Nucleus accumbens (tissue), 56 donors: ENCODE measurements at places on chromosomes 6 and 20.

- no peak for DNase-seq
Measured at GRCh38 chr20:64036346-64037198, 590 bp downstream of the C20orf204 start.

- no peak for DNase-seq
Measured at GRCh38 chr6:18219591-18219990, 44.7 kb downstream of the DEK start.

GRCh38 chr6:111573131-111573883, 32.4 kb downstream of the TRAF3IP2 start:
- DNase-seq = no peak

DNA sequence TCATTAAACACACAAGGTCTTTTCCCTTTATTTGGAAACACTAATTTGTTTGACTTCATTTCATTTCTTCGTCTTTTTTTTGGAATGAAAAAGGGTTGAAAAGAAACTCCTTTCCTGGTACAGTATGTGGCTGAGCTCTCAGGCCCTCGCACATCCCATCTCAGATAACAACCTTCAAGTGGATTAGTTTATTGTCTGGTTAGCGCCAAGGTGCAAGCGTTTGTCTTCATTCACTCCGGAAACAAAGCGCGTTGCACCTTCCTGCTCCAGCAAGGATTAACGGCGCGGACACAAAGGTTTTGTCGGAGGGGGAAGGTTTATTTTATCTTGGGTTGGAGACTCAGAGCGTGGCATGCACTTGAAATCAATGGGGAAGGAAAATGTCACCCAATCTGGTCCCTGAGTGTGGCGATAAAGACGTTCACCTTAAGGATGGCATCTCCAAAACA, 5.3 kb upstream of the NKX2-2 start:
- no peak for DNase-seq

- DNase-seq = no peak
Measured at GRCh38 chr6:35094183-35094582, 47.0 kb downstream of the TCP11 start.

DNA sequence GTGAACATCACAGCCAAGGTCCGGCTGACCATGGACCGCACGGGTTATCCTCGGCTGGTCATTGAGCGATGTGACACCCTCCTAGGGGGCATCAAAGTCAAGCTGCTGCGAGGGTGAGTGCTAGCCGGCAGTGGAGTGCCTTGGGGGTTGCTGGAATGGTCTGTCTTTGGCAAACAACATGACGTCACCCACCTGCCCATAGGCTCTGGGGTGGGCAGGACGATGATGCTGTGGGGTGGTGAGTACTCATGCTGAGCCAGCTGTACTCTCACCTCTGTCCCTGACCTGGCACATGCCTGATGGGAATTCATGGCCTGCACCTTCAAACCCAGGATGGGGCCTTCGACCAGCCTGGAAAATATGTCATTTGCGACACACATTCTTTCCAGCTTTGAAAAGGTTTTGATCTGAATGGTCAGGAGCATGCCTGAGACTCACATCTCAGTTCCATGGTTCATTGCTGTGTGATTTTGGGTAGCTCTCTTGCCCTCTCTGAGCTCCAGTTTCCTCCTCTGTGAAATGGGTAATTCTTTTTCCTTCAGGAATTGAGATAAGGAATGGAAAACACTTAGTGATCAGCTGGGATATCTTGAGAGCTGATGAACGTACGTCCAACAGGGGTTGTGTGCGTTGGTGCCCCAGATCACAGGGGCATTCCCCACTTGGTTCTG, 6.7 kb downstream of the BPIFB4 start:
- DNase-seq = no peak

GRCh38 chr20:44954211-44954610, 6.0 kb downstream of the TOMM34 start:
- DNase-seq = no peak

GRCh38 chr20:56718816-56719215, 89.7 kb downstream of the TFAP2C start:
- DNase-seq = no peak

DNA sequence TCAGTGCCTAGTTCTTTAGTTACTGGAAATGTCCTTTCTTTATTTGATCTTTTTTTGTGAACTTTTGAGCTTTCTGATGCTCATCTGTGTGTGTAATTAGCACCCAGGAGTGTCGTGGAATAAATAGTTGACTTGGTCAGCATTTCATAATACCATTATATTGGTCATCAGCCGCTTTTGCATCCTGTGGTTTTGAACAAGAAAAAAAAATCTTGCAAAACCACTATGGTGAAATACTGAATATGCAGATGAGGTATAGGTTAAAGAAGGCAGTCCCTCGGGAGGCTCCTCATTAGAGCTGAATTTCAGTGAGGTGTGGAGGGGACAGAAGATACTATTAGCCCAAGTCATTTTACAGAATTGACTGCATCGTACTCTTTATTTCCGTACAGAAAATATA, 90.1 kb downstream of the FOXO3 start:
- no peak for DNase-seq

- DNase-seq = no peak
Measured at GRCh38 chr6:45642331-45643125, 264.8 kb upstream of the SUPT3H start.

DNA sequence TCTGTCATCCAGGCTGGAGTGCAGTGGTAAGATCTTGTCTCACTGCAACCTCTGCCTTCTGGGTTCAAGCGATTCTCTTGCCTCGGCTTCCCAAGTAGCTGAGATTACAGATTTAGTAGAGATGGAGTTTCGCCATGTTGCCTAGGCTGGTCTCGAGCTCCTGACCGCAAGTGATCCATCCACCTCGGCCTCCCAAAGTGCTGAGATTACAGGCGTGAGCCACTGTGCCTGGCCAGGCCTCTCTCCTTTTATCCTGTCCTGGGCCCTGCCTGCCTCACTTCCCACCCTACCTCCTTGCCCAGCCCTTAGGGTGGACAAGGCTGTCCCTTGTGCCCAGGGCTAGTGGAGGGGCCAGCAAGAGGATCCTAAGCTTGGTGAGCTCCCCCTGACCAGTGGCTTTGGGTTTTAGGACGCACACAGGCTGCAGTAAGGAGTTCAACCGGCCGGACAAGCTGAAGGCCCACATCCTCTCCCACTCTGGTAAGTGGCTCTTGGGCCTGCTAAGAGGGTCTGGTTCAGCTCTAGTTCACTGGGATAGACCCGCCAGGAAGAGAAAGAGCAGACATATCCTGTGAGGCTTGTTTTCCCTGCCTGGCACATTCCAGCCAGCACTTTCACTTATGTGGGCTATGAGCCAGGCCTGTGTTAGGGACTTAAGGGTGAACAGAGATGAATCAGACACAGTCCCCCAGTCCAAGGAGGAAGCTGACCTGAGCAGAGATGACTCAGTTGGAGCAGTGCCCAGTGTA, 21.9 kb upstream of the CHMP4B start:
- no peak for DNase-seq

DNA sequence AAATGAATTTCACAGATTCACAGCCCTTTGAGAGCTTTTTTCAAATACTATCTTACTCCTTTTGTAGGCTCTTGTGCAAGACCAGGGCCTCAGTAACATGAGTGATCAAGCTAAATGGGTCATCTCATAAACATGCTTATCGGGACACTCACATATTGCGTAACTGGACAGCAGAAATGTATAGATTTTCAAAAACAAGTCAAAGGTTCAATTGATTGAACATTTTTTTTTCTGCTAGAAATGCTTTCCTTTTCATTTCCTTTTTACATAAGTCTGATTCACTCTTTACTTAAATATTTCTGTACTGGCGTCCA, 8.7 kb upstream of the SALL4 start:
- no peak for DNase-seq

- no peak for DNase-seq
Measured at GRCh38 chr20:58433759-58434158, 44.7 kb downstream of the VAPB start.
